HS-5 (cell line): ENCODE measurements at places on chromosomes 1 and 21.
A peak's percentile ranks its signal among the peaks of the same experiment; 100 is the strongest.

DNA sequence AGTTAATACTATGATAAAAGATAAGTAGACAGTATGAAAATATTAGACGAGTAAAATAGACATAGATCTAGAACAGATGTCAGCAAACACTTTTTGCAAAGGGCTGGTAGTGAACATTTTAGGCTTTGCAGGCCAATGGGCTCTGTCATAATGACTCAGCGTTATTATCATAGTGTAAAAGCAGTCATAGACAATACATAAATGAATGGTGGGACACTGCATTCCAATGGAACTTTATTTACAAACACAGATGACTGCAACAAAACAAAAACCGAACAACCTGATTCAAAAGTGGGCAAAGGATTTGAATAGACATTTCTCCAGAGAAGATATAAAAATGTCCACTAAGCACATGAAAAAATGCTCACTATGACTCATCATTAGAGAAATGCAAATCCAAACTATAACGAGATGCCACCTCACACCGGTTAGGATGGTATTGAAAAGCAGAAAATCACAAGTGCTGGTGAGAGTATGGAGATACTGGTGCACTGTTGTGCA lies 7.3 kb downstream of the GSTM5 start:
- DNase-seq, result no peak

GRCh38 chr1:37076168-37076567 lies 41.9 kb upstream of the GRIK3 start:
- DNase-seq, result no peak

DNA sequence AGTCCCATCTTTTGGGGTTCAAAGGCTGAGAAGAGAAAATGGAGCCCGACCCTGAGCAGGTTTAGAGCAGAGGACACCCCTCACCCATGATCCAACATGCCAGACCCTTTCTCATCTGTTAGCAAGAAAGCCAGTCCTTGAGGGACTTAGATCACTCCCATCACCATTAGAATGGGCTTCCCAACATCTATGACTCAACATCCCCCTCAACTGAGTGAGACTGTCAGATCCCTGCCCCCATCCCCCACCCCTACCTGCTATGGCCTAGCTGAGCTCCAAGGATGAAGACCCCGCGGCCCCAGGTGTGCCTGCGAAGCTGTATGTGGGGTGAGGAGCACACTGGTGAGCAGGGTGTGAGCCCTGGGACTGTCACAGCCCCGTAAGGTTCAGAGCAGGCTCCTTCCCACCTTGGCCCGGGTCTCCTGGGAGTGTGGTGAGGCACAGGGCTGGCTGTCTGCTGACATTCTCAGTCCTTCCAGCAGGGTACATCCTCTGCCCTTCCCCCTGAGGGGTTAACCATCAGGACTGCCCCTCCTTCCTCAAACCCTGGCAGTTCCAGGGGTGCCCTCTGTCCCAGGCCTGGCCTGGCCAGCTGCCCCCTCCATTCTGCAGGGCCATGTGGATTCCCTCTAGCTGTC lies 21.4 kb upstream of the BLACAT1 start:
- DNase-seq, result no peak

DNA sequence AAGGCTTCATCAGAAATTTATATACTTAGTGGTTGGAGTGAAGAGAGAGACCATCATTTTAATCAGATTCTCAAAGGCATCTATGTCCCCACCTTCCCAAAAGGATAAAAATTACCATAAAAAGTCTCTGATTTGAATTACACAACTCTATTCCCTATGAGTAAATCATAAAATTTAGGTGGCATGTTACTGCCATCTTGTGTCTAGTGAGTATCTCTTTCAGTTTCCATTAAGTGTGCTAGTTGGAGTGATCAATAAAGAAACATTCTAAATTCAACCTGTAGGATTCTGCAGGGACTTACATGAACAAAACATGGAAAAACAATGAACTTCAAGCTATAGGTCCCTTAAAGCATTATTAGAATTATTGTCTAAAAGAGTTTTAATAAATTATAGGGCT lies 655.4 kb downstream of the LTN1 start:
- DNase-seq, result peak; percentile 63
